T47D (cell line): ENCODE measurements at places on chromosomes 1 and 21.

GRCh38 chr1:167490765-167491164, 27.6 kb downstream of the CD247 start:
- DNase-seq: no peak

GRCh38 chr1:96220651-96221050, 500.9 kb upstream of the PTBP2 start:
- no peak for DNase-seq

- no peak for DNase-seq
Measured at GRCh38 chr1:216580538-216581057, 142.6 kb downstream of the ESRRG start.

DNA sequence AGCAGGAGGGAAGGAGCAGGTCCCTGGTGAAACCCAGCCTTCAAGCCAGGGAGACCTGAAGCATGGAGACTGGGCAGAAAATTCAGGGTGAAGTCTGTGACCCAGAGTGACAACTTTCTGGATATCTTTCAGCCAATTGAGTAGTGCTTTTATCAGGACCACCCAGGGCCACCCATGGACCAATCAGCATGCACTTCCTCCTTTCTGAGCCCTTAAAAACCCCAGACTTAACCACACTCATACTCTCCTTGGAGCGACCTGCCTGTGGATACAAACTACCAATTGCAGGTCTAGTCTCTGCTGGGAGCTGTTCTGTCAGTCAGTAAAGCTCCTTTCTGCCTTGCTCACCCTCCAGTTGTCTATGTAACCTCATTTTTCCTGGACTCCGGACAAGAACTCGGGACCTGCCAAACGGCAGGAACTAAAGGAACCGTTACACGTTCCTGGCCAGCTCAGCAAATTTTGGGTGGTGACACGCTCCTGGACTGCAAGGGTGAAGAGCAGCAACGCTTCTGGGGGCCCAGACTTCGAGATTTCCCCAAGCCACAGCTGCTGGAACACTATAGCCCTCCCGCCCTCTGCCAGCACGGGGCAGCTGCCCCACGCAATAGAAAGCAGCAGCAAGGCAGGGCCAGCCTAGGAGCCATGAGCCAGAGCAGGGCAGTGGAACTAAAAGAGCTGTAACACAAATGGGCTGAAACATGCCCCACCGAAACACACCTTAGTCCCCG, 1183.4 kb downstream of the AMY1C start:
- no peak for DNase-seq

- DNase-seq: no peak
Measured at GRCh38 chr1:3093898-3094626, 25.1 kb downstream of the PRDM16 start.

GRCh38 chr1:68144856-68145255, 87.5 kb downstream of the WLS start:
- no peak for DNase-seq

- DNase-seq: no peak
Measured at GRCh38 chr1:245682638-245683628, 528.1 kb downstream of the KIF26B start.

- DNase-seq: no peak
Measured at GRCh38 chr1:27136236-27136551, 18.7 kb downstream of the SLC9A1 start.

- DNase-seq: no peak
Measured at GRCh38 chr1:114691061-114691460, 4.3 kb downstream of the AMPD1 start.

- DNase-seq: no peak
Measured at GRCh38 chr1:205162301-205162700, 40.5 kb upstream of the RBBP5 start.

- no peak for DNase-seq
Measured at GRCh38 chr1:173269490-173270230, 62.5 kb upstream of the TNFSF4 start.

DNA sequence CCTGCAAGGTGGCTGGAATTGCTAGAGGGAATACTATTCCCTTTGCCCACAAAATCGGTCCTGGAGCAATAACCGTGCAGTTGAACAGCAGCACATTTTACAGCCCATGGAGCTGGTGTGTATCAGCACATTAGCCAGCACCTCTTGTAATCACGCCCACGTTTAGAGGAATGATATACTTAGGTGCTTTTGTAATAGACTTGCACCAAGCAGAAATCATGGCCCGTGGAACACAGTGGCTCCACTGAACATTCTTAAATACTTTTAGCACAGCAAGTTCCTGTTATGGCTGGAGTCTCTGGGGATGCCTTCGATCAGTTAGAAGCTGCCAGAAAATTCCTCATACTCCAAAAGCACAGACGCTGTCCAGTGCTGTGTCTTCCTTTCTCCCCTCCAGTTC, 218.1 kb upstream of the FAM78B start:
- DNase-seq: no peak

- DNase-seq: no peak
Measured at GRCh38 chr1:19476450-19477190, 8.7 kb downstream of the CAPZB start.

GRCh38 chr1:3676581-3677470, 24.5 kb downstream of the TP73 start:
- DNase-seq: no peak

GRCh38 chr1:70487910-70488665, 77.0 kb downstream of the CTH start:
- DNase-seq: peak; percentile 66

DNA sequence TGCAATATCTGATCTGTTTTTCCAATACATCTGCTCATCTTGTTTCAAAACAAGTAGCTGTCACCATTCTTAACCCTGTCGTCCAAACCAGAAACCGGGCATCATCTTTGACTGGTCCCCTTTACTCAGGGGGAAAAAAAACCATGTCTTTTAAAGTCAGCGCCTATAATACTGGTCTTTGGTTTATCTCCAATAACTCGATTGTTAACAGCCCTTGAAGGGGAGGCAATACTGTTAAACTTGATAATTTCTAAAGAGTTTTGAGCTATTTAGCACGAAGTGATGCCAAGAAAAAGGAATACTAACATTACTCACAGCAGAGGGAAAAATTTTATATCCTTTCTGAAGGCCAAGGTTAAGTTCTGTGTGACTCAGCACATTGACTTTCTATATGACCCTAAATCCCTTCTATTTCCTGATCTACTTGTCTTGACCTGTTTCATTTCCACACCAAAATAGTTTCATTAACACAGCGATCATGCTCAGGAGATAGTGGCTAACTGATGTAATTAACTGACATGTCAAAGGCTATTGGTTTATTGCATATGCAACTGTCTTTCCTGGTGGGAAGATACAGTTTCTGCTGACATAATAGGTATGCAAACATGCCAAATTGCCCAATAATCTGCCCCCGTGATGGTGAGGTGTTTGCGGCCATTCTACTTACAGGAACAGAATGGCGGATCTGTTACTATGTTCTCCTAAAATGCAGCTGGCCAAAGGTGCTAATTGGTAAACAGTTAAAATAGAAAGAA, 59.1 kb downstream of the NFIA start:
- peak; percentile 69 for DNase-seq
